ENCODE measurements at places on chromosomes 16 and 17. TPM values are rescaled to one million over a fixed set of nuclear protein-coding genes. Genes with fewer than 3 reads are reported as not detected.

Gene GABARAP
- total RNA-seq = 140 TPM

Gene NPIPA3
- not detected for total RNA-seq

DNA sequence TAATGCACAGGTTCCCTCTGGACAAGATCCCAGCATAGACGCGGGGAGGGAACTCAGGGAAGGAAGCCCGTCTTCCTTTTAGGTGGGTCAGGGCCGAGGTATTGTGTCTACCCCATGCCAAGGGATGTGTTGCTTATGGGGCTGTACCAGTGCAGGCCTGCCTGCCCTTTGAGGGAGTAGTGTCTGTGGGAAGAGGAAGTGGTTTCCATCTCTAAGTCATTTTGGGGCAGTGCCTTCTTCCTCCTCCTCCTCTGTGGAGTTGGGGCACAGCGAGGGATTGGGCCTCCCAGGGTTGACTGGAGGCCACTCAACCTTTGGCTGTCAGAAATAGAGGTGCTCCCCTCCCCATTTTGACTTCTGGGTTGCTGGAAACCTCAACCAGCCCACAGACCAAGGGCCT is 26.5 kb downstream of the GJD3 start:
- no peak overlapping the region for H3K4me3 ChIP-seq
- peaks cover 22% of the 10 kb centered on the region for H3K4me1 ChIP-seq
- no peaks in the 10 kb centered on the region for H3K36me3 ChIP-seq
- no peak for DNase-seq
- no peak overlapping the region for H3K27ac ChIP-seq
- H3K27me3 ChIP-seq = no peaks in the 10 kb centered on the region

DNA sequence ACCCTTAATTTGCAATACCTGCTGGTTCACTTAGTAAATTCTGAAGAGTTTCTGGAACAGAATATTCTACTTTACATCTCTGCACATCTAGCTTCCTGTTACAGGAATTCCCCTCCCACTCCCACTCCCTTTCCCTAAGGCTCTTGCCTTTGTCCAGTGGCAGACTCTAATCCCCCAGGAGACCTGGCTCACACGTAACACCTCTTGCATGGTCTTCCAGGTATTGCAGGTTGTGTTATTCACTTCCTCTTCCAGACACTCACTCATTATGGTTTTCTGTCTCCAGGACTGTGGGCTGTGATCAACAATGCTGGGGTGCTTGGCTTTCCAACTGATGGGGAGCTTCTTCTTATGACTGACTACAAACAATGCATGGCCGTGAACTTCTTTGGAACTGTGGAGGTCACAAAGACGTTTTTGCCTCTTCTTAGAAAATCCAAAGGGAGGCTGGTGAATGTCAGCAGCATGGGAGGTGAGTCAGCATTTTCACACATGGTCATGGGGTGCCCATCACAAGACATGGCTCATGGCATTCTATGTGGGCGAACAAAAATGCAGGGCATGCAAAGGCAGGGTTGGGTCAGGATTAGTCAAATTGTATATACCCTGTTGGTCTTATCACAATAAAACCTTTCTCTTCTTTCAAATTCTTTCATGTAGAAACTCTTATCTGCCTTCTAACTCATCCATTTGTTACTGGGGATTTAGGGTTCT is 35.8 kb downstream of the HSD17B2 start:
- no peaks in the 10 kb centered on the region for H3K4me1 ChIP-seq
- no peak overlapping the region for H3K27ac ChIP-seq
- no peak for DNase-seq

DNA sequence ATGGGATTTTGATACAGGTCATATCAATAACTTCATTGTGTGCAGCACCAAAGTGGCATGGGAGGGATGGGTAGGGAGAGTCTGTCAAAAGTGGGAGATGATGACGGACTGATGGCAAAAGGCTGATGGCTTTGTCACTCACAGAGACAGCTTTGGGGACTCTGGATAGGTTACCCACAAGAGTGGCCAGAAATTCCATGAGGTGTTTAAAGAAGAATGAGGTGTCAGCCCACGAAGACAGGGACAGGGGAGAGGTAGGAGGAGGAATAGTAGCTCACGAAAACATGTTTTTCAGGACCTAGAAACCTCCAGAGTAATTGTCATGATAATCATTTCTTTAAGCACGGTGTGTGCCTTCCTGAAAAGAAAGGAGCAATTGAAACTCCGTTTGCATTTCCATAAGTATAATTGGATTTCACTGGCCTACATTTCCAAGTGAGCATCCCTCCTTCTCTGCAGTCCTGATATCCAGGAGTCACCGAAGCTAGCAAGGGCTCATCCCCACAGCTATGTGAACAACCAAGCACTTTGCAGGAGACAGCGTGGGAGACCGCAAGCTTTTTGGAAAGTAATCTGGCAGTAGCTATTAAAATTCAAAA is 60.0 kb downstream of the HSD17B2 start:
- H3K4me3 ChIP-seq = no peak overlapping the region
- no peak for DNase-seq
- peaks cover 9% of the 10 kb centered on the region for H3K4me1 ChIP-seq
